D341Med (cell line): ENCODE measurements at places on chromosomes 4 and X.

GRCh38 chr4:121156822-121157769 is 7.0 kb downstream of the TNIP3 start:
- peak; percentile 16 for DNase-seq

GRCh38 chr4:113481820-113482219 is 279.7 kb downstream of the CAMK2D start:
- DNase-seq = no peak

GRCh38 chr4:62814510-62815047 is 1594.7 kb downstream of the TECRL start:
- no peak for DNase-seq

GRCh38 chr4:186192066-186192612 is 772 bp downstream of the CYP4V2 start:
- DNase-seq = no peak

GRCh38 chr4:40269133-40269532 is 66.0 kb upstream of the CHRNA9 start:
- no peak for DNase-seq

- no peak for DNase-seq
These were observed 100.7 kb upstream of the STX18 start for GRCh38 chr4:4642496-4643000.

DNA sequence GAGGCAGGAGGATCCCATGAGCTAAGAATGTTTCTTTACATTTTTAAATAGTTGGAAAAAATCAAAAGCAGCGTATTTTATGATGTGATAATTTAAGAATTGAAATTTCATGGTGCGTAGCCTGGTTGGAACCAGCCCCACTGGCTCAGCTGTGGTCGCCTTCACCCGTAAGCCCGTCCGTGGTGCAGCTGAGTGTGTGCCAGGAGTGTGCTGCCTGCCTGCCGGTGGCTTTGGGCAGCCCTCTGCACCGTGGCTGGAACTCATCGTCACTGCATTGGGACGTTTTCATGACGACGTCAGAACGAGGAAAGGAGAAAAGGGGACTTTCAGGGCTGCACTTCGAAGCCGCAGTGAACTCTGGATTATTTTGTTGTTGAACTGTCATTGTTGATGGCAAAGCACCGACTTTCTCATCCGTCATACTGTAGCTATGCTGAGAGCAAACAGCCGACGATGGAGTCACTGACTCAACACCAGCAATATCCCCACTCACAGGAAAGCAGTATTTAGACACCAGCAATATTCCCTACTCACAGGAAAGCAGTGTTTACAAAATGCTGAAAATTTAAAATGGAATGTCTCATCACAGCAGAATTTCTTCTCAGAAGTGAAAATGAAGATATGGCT is 35.1 kb downstream of the PCGF3 start:
- DNase-seq = no peak

DNA sequence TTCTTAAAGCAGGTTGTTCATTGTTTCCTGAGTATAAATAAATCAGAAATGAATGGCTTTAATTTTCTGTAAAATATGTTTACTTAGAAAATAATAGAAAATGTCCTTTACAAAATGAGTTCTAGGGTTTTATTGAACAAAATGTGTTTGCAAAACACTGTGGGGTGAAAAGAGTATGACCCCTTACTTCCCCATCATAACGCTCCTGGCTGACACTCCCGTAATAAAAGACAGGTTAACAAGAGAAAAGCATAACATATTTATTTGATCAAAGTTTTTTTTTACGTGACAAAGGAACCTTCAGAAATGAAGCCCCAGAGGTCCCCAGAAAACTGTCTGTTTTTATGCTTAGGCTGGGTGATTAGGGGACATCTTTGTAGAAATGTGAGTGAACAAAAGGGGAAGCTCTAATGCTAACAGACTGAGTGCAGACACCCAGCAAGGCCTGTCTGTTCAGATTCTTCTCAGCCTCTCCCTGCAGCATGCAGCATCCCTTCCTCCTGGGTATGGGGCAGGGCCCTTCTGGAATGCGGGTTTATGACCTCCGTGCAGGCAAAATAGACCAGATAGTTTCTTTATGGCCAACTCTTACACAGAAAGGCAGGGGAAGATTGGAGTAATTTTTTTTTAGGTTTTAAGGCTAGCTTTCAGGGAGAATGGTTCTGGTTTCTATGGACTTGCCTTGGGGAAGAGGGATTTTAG is 26.1 kb downstream of the ZFP42 start:
- no peak for DNase-seq
